Cardiac ventricle fibroblast (primary cell): ENCODE measurements at places on chromosomes 3 and 15. TPM values are rescaled to one million over a fixed set of nuclear protein-coding genes. Genes with fewer than 3 reads are reported as not detected.

The SYNPR gene
- not detected in 2 replicates for total RNA-seq

The SIDT1 gene
- total RNA-seq, result not detected in 2 replicates

The SCN10A gene
- total RNA-seq, result not detected in 2 replicates

The SRPRB gene
- total RNA-seq, result 37.7 and 50.8 TPM in 2 replicates

The KBTBD13 gene
- total RNA-seq, result not detected in 2 replicates
